ENCODE measurements at places on chromosomes 5 and 9.

DNA sequence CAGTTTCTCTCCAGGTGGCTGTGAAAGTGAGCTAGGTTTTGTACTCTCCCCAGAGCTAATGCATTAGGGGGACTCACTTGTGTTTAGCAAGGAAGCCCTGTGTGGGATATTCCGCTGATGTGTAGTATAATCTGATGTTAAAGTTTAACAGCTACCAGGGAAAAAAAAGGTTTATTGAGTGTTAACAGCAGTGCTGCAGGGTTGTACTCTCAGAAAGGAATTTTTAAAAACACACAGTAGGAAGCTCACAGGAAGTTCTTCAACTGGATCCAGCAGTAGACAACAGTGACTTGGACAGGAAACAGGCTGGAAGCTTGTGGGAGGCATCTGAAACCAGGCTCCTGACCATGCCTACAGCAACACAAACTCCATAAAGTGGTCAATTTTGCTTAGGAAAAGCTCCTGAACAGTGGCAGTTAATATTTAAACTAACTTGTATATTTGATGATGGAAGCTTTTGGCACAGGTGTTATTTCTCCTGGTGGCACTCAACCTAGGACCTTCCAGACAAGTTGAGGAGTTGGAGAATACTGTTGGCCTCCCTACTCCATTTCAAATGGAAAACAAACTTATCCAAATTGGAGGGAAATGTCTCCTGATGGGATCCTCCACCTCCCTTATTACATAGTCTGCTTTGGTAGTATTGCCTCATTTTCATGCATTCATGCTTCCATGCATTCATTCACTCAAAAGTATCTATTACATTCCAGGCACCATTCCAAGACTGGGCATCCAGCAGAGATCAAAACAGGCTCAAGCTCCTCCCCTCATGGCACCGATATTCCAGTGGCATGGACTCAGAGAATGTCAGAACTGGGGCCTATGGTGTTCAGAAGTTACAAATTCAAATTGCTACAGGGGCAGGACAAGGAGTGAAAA lies 54.7 kb downstream of the FOXD1 start:
- DNase-seq, result peak; percentile 38

GRCh38 chr9:132027752-132028663 lies 51.7 kb downstream of the MED27 start:
- DNase-seq, result peak; percentile 45

DNA sequence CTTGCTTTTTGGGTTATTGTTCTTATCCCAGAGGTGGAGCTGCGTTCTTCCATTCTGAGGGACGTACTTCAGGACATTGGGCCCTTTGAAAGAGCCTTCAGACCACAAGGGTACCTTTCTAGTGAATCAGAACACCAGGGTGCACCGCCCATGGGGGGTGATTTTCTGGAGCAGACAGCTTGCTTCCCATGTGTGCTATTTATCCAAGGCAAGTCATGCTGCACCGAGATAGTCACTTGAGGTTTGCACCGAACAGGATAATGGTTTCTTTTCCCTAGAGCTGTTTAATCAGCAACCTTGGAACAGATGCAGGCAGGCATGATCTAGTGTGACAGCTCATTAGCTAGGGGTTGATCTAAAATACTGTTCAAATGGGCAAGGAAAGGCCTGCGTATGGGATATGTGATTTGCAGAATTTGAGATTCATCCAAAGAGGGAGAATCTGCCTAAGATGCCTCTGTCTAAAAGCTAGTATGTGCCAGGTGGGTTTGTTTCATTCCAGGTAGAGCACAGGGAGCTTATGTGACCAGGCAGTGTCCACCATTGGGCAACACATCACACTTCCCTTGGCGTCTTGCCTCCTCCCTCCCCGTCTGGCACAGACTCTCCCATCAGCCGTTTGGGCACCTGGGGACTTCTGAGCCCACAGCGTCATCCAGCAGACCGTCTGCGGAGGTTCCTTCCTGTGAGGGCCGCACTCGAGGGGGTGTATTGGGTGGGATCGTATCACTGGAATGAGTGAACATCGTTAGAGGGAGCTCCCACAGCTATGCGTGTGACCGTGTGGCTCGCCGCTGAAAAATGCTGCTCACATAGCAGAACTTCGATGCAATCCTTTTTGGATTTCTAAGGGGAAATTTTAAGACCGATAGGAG lies 23.0 kb downstream of the ABL1 start:
- peak; percentile 87 for DNase-seq

- no peak for DNase-seq
These were observed 416.1 kb upstream of the CTNND2 start for GRCh38 chr5:12320331-12320730.

DNA sequence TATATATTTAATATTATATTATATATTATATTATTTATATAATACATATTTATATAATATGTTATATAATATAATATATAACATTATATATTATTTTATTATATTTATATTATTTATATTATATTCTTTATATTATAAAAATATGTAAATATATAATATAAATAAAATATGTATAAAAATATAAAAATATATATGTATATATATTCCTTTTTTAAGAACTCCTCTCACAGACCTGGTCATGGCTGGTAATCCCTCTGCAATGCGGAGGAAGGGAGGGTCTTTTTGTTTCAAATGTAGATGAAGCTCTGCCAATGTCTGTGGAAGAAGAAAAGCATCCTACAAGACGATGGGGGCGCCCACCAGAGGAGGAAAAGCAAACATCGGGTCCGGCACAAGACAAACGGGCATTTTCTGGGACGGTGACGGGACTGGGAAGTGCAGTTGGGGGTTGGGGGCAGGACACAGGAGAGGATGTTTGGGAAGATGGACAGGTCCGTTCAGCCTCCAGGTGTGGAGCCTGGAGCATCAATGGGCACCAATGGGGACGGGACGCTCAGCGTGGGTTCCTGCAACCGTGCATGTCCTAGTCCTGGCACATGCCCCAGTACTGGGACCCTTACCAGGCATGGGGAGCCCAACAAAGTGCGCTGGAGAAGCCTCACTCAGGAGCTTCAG lies 194.0 kb downstream of the IRX1 start:
- no peak for DNase-seq

DNA sequence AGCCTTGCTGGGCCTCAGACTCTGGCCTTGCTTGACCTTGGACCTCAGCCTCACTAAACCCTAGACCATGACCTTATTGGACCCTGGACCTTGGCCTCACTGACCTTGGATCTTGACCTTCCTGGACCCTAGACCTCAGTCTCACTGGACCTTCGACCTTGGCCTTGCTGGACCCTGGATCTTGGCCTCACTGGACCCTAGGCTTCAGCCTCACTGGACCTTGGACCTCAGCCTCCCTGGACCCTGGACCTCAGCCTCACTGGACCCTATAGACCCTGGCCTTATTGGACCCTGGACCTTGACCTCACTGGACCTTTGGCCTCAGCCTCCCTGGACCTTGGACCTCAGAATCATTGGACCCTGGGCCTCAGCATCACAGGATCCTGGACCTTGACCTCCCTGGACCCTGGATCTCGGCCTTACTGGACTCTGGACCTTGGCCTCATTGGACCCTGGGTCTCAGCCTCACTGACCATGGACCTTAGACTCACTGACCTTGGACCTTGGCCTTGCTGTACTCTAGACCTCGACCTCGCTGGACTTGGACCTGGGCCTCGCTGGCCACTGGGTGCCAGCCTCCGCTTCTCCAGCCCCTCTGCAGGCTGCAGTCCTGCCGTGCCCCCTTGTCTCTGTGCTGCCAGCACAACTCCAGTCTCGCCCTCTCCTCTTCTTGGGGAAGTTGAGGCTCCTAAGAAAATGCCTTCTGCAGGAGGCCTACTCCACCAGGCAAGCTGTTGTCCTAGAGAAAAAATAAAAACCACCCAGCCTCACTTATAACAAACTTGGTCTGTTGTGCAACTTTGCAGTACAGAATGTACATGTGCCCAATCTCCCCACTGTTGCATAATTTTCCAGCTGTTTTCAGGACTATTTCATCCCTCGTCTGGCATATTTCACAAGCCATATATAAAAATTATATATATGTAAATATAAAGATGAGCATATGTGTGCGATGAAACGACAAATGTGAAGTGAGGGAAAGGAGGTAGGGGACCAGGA lies 11.0 kb upstream of the ADAMTS2 start:
- no peak for DNase-seq

GRCh38 chr5:71974165-71974564 lies 133.1 kb upstream of the MAP1B start:
- no peak for DNase-seq

DNA sequence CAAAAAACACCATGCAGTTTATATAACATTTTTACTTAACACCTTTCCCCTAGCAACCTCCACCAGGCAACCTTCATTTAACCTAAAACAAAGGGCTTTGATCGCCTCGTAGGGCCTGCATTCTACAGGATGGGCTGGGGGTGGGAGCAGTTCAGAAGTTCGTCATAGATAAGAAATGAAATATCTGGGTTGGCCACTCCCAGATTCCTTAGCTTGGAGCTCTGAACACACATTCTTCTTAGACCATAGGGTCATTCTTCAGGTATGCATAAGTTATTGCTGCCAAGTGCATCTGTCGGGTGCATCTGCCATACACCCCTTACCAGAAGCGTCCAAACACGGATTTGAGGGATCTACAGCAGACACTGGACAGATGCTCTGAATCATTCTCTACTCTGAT lies 4.3 kb upstream of the SLC22A5 start:
- peak; percentile 78 for DNase-seq

DNA sequence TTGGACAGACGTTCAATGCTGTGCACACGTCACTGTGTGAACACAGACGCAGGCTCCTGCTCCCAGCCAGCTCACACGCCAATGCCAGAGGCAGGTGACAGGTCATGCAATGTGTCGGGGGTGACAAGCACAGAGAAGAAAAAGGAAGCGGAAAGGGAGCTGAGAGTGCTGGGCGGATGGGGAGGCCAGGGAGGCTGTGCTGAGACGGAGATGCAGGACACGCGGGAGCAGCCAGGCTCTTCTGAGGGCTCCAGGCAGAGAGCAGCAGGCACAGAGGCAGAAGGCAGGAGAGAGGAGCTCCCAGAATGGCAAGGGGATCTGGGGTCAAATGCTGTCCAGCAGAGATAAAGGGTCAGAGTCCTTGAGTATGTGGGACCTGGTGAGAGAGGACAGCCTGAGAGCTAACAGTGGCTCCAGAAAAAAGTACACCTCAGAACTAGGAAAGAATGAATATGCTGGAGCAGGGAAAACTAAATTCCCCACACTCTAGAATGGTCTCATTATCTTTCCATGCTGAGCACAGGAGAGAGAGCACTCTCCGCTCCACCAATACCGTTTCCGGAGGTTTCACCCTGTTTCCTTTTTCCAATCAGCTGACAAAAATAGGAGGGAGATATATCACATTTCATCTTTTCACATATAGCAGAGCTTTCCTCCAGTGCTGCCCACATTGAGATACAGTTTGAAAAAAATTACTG lies 32.8 kb upstream of the NSMF start:
- DNase-seq, result no peak

DNA sequence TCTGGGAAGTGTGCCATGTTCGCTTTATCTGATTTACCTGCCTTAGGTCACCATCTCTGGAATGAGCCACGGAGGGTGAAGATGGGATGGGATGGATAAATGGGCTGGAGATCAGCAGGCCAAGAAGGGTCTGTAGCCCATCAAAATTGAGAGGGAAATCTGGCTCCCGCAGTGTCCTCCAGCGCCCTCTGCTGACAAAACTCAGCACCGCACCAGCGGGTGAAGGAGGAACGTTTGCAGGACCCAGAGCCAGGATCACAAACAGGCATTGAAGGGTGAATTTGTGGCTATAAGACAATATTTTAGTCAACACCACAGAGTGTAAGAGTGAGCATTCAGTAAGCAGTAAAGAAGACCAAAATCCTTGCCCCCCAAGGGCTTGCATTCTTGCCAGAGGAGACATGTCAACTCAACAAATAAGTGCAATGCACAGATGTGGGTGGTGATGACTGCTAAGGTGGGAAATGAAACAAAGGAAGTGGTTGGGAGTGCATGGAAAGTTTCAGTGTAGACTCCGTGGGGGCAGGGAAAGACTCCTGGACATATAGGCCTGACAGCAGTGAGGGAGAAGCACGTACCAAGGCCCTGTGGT lies 124.4 kb downstream of the TENT4A start:
- DNase-seq, result no peak

- no peak for DNase-seq
These were observed 60.6 kb downstream of the COMMD10 start for GRCh38 chr5:116145416-116145815.

Data from M059J (cell line).